ENCODE measurements at places on chromosomes 12 and 14.

GRCh38 chr12:70468741-70469140 lies 102.7 kb downstream of the KCNMB4 start:
- no peak for DNase-seq

- peak; percentile 11 for DNase-seq
Observed at GRCh38 chr12:96120359-96121100, 73.6 kb upstream of the ELK3 start.

- no peak for DNase-seq
Observed at GRCh38 chr12:50404307-50404706, 3.6 kb downstream of the LARP4 start.

GRCh38 chr14:77302926-77303325 lies 17.8 kb downstream of the POMT2 start:
- no peak for DNase-seq

DNA sequence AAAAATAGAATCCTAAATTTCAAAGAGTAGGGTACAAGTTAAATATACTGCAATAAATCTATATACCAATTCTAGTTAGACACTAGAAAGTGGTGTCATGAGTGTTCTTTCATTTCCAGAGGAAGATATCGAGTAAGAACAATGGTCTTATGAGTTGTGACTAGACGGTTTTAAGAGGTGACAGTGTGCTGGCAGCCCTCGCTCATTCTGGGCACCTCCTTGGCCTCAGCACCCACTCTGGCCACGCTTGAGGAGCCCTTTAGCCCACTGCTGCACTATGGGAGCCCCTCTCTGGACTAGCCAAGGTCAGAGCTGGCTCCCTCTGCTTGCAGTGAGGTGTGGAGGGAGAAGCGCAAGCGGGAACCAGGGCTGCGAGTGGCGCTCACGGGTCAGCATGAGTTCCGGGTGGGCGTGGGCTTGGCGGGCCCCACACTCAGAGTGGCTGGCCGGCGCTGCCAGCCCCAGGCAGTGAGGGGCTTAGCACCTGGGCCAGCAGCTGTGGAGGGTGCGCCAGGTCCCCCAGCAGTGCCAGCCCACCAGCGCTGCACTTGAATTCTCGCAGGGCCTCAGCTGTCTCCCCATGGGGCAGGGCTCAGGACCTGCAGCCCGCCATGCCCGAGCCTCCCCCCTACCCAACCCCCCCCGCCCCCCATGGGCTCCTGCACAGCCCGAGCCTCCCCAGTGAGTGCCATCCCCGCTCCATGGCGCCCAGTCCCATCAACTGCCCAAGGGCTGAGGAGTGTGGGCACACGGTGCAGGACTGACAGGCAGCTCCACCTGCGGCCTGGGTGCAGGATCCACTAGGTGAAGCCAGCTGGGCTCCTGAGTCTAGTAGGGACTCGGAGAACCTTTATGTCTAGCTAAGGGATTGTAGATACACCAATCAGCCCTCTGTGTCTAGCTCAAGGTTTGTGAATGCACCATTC lies 18.7 kb downstream of the PRKD1 start:
- DNase-seq: no peak

DNA sequence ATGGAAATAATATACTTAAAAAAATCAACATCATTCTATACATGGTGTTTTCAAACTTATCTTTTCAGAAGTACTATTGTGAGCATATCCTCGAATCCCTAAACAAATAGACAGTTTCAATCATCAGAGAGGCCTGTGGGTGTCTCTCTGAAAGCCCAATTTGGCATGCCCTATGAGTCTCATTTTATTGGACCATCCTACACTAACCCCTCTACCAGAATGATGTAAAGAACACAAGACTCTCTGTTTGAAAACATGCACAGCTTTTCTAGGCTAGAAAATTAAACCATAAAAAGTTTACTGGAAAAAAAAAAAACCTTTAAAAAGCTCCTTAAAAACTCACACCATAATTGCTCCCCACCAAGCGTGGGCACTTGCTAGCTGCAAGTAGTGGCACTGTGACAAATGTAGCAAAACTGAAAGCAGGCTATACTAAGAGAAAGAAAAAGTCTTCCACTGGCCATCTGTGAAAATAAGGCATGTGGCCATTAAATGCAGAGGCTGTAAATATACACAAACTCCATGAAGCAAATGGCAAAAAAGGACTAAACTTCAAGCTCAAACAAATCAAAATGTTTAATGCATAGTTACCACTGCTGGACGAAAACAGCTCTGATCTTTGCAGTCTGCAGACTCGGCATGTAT lies 394.2 kb downstream of the SOX5 start:
- DNase-seq: no peak

GRCh38 chr14:76780875-76781647 lies 19.8 kb downstream of the VASH1 start:
- no peak for DNase-seq

- no peak for DNase-seq
Observed at GRCh38 chr12:22865822-22866221, 240.9 kb downstream of the ETNK1 start.

DNA sequence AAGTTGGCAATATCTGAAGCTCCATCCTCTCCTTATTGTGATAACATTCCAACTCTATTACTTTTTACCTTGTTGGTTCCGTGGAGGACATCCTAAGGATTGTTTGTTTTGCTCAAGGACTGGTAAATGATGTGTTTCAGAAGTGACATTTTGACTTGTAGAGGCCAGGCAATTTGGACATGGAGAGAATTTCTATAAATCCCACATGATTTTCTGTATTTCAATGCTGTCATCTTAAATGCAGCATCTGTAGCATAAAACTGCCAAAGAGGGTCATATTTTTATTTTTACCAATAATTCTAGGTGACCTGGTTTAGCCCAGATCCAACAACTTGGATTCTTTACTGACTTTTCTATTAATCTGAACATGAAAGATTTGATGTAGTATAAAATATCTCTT lies 328.4 kb downstream of the BMP4 start:
- DNase-seq: no peak

GRCh38 chr14:47252802-47253201 lies 422.6 kb downstream of the MDGA2 start:
- no peak for DNase-seq

- no peak for DNase-seq
Observed at GRCh38 chr12:49332891-49333371, 4.1 kb downstream of the C1QL4 start.

DNA sequence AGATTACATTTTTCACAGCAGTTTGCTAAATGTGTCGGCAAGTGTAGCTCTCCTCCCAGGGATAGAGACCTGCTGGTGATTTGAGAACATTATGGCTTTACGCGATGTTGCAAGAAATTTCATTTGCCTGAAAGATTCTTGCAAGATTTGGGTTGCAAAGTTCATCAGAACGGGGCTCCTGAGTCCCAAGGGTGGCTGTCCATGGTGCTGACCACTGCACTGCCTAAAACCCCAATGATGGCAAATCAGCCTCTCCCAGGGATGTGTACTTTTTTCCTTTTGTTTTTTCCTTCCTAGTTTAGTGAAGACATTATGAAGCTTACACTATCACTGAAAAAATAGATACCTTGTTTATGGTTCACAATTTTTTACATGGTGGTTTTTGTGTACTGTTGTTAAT lies 85.4 kb downstream of the WSCD2 start:
- DNase-seq: no peak

DNA sequence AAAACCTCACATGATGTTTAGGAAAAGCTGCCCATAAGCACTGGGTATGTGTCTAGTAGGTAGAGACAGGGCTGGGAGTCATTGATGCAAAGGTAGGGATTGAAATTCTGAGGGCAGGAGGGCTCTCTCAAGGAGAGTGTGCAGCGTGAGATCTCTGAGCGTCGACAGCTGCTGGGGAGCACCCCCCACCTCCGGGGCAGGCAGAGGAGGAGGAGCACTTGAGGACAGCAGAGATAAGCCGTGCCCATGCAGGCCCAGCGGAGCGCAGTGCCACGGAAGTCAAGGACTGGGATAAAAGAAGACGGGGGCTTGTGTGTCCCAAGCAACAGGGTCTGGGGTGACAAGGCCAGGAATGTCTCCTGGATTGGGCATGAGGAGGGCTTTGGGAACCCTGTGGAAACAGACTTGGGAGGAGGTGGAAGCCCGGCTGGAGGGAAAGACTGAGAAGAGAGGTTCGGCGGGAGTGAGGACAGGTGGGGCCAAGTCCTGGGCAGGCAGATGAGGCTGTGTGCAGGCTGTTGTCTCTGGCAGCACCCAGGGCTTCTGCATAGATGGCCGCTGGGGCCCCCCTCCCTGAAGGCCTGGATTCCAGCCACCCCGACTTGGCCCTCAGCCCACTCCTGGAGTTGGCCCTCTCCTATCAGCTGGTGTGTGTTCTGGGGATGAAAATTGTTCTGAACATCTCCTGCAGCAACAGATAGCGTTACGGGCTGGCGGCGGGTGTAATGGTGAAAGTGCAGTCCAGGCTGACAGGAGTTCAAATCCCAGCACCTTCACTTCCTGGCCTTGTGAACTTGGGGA lies 1.9 kb downstream of the CACNA2D4 start:
- no peak for DNase-seq

GRCh38 chr12:69658203-69658602 lies 40.9 kb downstream of the BEST3 start:
- DNase-seq: no peak

GRCh38 chr14:61513986-61514830 lies 181.1 kb upstream of the HIF1A start:
- no peak for DNase-seq

DNA sequence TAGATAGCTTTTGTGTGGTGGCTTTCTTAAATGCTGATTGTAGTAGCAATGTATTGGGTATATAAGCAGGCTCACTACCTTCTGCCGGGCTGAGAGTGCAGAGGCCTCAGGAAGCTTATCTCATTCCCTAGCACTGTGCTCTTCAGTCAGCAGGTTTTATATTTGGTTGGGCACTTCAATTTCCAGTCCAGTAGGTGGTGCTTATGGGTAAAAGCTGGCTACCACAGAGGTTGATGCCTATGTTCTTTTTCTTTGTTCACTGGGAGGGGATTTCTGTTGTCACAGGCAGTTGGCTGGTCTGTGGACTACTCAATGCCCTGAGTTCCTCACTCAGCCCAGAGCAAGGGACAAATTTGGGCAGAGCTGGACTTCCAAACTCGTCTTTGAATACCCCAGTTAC lies 43.0 kb upstream of the GLIPR1 start:
- DNase-seq: peak; percentile 37

DNA sequence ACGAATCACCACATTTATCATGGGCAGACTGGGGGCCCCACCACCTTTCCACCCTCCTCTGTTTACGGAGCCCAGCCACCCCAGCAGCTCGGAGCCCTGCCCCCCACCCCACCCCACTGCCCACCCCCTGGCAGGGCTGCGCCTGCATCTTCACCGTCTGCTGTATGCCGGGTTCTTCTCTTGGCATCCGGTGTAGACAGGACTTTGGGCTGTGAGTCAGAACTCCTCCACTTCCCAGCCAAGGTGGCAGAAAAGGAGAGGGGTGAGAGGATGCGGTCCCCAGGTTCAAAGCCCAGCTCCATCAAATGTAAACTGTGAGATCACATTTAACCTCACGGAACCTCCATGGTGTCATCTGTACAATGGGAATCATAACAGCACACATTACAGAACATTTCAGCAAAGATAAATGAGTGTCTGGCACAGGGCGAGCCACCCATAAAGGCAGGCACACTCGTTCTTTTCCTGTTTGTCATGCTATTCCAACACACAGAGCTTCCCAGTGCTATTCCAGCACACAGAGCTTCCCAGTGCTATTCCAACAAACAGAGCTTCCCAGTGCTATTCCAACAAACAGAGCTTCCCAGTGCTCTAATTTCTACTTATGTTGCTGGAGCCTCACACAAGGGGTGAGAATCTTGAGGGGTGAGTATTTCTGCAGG lies 292.7 kb upstream of the RTL1 start:
- no peak for DNase-seq

DNA sequence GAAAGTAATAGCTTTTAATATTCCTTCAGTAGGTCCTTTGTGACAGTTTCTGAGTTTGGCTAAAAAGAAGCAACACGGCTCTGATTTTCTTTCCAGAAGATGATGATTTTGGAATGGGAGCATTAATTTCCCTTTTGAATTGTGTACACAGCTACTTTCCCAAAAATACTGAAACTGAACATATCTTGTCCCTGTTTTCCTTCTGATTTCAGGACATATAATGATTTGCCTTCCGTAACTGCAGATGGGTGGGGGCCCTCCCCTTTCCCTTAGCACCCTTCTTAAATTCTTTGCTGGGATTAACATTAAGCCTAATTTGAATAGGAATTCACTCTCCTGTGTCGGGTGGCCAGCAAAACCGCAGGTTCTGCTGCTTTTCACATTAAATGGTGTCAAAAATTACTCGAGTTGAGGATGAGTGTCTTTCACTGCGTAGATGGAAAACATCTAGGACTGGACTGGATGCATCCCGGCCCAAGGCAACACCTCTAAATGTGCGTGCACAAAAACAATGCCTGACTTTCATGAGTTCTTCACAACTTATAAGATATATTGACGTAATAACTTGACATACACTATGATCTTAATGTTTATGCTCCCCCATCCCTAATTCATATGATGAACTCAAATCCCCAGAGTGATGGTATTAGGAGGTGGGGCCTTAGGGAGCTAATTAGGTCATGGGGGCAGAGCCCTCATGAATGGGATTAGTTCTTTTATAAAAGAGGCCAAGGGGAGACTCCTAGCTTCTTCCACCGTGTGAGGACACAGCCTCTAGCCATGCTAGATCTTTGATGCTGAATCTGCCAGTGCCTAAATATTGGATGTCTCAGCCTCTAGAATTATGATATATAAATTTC lies 158.1 kb downstream of the AEBP2 start:
- DNase-seq: no peak

DNA sequence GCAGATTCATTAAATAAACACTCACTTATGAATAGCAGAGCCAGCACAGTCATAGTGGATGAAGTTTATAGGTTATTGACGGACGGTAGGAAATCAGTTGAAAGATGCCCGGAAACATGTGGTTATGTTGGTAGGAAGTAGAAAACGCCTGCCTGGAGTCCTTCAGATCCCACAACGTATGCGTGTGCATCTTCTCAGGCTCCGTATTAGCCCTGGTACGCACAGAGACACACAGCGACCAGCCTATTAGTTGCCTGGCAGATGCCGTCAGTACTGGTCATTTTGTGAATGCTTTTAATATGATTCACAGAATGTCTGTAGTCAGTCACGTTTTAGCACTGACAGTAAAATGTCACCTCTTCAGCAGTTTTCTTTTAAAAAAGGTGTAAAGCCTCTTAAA lies 196.4 kb downstream of the RGS6 start:
- DNase-seq: no peak

DNA sequence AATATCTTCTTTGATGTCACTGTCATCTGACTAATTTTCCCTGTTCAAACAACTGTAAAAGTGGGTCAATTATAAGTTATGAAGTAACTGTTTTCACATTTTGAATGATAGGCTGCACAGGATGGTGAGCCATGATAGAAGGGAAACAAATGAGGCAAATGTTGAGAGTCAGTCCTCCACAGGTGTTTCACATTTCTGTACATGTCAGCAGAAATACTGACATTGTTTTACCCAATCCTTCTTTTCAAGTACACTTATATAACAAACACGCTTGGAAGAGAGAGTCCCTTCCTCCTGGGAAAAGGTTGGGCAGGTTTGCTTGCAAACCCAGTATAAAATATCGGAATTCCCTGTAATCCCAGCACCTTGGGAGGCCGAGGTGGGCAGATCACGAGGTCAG lies 1251.5 kb downstream of the SLC16A7 start:
- DNase-seq: no peak

Data from CD4-positive, alpha-beta T cell treated with Interleukin-1 beta for 1 hour (primary cell).